ENCODE measurements at places on chromosomes 16 and 17. TPM values are rescaled to one million over a fixed set of nuclear protein-coding genes. Genes with fewer than 3 reads are reported as not detected.

GRCh38 chr17:35890774-35891155, 10.6 kb upstream of the CCL5 start:
- no peak for DNase-seq

DNA sequence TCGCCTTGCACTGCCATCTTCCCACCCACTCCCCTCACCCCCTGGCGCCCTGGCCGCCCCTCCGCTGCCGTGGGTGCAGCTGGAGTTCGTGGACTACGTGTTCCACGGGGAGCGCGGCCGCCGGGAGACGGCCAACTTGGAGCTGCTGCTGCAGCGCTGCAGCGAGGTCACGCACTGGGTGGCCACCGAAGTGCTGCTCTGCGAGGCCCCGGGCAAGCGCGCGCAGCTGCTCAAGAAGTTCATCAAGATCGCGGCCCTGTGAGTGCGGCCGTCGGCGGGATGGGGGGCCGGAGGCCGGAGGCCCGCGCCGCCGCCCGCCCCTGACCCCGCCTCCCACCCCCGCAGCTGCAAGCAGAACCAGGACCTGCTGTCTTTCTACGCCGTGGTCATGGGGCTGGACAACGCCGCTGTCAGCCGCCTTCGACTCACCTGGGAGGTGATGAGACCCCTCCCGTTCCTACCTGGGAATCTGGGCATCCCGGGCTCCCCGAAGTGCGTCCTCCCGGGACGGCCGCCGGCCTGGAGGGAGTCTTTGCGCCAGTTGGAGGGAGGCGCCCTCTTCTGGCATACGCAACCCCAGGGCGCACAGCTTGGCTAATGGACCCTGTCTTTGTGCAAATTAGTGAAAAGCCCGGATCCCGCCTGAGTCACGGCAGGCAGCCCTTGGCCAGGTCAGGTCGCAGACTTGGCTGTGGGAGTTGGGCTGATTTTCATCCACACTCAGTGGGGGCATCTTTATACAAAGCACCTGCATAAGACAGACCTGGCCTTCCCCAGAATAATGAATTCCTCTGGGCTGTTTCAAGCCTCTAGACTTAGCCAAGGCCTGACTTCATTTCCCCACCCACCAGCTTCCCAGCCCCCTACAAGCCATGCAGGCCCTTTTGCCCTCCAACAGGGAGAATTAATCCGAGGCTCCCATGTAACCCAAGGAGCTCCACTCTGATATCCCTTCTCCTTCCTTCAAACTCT, 14.3 kb downstream of the RAPGEFL1 start:
- peak; percentile 87 for DNase-seq

DNA sequence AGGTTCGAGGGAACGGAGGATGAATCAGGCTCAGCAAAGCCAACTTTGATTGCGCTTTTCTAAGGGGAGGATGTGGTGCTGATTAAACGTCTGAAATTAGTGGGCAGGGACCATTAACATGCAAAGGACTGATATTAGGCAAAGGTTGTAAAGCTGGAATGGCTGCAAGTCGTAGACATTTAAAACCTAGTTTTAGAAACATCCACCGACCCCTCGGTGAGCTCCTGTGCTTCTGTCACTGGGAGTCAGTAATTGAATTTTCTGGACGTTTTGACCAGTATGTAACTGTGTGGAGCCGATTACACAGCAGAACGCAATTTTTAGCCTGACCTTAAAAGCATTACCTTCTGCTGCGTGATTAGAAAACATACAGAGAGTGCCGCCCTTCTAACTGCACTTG, 220.6 kb upstream of the HSBP1 start:
- no peak for DNase-seq

- DNase-seq: peak; percentile 86
Observed at GRCh38 chr17:50269477-50270434, 4.5 kb upstream of the TMEM92 start.

DNA sequence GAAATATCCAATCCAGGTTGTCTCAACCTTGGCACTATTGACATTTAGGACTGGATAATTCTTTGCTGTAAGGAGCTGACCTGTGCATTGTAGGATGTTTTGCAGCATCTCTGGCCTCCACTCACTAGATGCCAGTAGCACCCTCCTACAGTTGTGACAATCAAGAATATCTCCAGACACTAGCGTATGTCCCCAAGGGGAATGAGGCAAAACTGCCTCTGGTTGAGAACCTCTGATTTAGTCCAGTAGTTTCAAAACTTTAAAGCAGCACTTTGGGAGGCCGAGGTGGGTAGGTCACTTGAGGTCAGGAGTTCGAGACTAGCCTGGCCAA, 48.4 kb downstream of the IQCK start:
- no peak for DNase-seq

- no peak for DNase-seq
Observed at GRCh38 chr17:8794636-8795035, 4.5 kb downstream of the MFSD6L start.

DNA sequence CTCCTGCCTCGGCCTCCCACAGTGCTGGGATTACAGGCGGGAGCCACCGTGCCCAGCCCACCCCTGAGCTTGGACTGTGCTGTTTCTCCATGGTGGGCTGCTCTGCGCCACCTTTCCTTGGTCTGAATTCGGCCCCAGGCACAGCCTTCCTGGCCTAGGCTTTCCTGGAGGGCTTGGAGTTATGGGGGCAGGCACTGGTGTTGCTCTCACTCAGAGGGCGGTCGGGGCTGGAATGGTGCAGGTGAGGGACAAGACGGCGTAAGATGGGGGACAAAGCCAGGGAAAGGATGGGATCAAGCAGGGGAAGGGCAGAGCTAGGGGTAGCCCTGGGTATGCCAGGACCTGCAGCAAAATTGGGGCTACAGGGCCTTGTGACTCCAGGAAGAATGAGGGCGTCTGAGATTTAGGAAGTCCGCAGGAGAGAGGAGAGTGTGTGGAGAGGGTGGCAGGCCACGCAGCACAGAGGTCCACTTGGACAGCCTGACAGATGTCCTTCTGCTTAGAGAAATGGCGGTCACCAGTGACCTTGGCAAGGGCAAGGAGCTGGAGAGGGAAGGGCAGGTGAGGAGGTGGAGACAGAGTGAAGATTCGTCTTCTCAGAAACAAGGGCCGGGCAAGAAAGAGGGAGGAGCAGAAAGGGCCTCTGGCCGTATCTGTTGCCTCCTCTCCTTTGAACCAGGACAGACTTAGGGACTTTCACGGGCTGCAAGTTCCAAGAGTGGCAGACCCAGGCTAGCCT, 1.6 kb upstream of the ATP6V0C start:
- no peak for DNase-seq

DNA sequence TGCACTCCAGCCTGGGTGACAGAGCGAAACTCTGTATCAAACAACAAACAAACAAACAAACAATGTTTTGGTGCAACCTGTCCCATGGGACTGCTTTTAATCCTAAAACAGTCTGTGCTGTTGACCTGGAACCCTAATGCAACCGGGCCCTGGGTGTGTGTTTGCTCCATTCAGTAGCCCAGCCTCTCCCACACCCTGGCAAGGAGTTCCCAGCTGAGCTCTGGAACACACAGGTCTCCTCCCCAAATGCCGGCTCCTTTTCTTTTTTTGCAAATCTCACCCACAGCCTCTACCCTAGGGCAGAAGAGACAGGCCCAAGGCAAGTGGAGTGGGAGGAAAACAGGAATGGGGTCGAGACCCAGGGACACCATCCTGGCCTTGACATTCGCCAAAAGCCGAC, 29.8 kb upstream of the RASD1 start:
- no peak for DNase-seq

GRCh38 chr17:48014595-48015111, 22.9 kb downstream of the COPZ2 start:
- no peak for DNase-seq

GRCh38 chr17:56608944-56609343, 15.4 kb downstream of the NOG start:
- no peak for DNase-seq

GRCh38 chr17:21304091-21304490, 19.6 kb downstream of the MAP2K3 start:
- DNase-seq: no peak

- no peak for DNase-seq
Observed at GRCh38 chr16:81374550-81374949, 59.8 kb downstream of the GAN start.

DNA sequence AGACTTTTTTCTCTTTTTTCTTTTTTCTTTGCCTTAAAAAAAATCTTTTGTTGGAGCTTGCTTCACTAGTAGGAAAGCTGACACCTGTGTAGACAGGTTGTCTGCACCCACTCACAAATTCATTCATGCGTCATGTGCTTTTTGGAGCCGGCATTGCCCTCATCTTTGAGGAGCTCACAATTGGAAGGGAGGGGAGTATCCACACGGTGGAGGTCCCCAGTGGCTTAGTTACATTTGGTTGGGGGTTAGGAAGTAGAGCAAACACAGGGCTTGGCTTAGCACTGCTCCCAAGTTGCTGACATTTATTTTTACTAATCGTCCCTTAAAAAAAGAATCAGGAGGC, 18.7 kb upstream of the MEIOB start:
- no peak for DNase-seq

DNA sequence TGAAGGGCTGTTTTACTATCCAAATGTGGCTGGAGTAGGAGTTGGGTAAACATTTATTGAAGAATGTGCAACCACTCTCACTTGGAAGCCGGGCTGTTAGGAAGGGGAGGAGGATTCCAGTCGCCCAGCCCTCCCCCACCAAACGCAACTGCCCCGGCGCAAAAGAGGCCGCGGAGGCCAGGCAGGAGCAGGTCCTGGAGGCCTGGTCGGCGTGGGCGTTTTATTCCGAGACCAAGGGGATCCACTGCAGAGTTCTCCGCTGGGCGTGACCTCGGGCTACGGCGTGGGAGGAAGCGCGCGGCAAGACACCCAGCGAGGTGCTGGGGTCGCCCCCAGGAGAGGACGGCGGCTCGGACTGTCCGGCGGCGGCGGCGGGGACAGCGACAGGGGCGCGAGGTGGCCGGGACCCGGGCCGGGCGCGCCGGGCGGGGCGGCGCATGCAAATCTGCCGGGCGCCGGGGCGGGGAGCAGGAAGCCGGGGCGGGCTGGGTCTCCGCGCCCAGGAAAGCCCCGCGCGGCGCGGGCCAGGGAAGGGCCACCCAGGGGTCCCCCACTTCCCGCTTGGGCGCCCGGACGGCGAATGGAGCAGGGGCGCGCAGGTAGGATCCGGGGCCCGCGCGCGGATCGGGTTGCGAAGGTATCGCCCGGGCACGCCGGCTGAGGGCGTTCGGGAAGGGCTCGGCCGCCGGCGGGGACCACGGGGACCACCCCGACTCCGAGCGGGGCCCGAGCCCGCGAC, at the start of gene IL4R:
Gene IL4R, plus strand, starts transcription at position 553 of the 739 bp plus-strand sequence. CDS start 26,230 bp downstream, outside the sequence.
- DNase-seq: no peak

DNA sequence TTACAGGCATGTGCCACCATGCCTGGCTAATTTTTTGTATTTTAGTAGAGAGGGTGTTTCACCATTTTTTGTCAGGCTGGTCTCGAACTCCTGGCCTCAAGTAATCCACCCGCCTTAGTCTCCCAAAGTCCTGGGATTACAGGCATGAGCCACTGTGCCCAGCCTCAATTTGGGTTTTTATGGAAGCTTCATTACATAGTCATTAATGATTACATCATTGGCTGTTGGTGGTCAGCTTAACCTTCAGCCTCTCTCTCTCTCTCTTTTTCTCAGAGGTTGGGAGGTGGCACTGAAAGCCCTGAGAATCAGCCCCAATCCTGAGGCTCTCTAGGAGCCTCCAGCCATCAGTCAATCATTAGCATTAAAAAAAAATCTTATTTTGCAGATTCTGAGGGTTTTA, 45.3 kb downstream of the C17orf58 start:
- DNase-seq: no peak

- no peak for DNase-seq
Observed at GRCh38 chr16:1991135-1991551, 1.4 kb downstream of the SYNGR3 start.

DNA sequence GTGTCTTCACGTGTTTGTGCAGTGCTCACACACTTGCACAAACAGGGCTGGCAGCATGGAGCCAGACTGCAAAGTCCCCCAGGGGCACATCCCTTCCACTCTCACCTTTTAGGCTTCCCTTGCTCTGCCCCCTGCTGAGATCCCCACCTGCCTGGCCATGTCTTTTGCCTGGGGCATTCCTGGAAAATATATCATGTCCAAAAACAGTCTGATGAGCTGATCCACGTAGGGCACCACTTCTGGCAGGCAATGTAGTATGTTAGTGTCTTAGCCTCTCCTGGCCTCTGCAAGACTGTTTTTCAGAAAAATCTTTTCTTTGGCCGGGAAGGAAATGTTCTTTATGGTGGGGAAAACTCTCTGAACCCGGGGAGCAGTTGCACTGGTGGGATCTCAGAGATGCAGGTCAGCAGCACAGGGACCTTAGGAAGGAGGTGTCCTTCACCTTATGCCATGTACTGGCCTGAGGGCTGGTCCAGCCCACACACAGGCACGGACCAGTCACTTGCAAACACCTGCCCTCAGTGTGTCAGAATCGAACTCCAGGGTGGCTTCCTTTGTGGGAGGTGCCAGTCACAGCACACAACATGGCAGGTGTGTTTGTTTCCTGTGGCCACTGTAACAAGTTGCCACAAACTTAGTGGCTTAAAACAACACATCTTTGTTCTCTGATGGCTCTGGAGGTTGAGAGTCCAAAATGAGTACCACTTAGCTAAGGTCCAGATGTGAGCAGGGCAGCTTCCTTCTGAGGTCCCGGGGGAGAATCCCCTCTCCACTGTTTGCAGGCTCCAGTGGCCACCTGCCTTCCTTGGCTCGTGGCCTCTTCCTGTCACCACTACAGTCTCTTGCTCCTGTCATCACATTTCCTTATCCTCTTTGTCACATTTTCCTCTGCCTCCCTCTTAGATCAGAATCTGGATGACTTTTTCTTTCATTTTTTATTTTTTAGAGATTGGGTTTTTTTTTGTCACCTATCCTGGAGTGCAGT, 46.6 kb downstream of the MPRIP start:
- DNase-seq: no peak

DNA sequence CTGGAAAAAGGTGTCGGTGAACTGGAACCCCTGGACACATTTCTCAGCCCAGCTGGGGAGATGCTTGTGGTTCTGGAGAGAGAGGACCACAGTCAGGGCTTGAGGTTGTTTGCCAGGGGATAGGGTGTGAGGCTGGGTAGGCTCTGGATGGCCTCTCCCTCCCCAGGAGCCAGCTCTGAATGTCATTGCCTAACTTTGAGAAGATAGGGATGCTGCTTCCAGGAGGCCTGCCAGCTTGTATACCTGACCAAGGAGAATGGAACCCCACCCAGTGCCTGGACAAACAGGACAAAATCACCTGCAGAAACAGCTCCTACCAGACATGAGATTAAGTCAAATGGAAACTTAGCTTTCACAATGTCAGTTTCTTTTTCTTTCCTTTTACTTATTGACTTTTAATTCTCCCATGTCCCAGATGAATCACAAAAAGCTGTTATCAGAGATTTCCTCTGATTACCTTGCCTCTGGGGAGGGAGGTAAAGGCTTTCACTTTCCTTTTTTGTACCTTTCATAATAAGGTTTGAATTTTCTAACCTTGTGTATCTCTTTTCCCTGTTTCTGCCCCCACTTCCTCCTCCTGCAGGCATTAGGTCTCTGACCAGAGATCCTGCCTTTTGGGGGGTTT, 29.8 kb upstream of the PLLP start:
- DNase-seq: peak; percentile 28

GRCh38 chr16:54509456-54509855, 222.9 kb upstream of the IRX3 start:
- DNase-seq: no peak

GRCh38 chr17:50152736-50153135, 2.3 kb upstream of the PPP1R9B start:
- DNase-seq: no peak

The RNF222 gene
- not detected for total RNA-seq

The EVI2A gene
- total RNA-seq: not detected

The KRT24 gene
- not detected for total RNA-seq

The CEP131 gene
- total RNA-seq: 22.5 TPM

The GJD3 gene
- total RNA-seq: 1.4 TPM

The CDT1 gene
- total RNA-seq: 96.5 TPM

The TNP2 gene
- not detected for total RNA-seq

The GOT2 gene
- 218 TPM for total RNA-seq

The AURKB gene
- total RNA-seq: 160 TPM

The ACADVL gene
- total RNA-seq: 181 TPM

Measured in H1 (cell line).